ENCODE measurements at places on chromosomes 4 and X. TPM values are rescaled to one million over a fixed set of nuclear protein-coding genes. Genes with fewer than 3 reads are reported as not detected.
A peak's percentile ranks its signal among the peaks of the same experiment; 100 is the strongest.

DNA sequence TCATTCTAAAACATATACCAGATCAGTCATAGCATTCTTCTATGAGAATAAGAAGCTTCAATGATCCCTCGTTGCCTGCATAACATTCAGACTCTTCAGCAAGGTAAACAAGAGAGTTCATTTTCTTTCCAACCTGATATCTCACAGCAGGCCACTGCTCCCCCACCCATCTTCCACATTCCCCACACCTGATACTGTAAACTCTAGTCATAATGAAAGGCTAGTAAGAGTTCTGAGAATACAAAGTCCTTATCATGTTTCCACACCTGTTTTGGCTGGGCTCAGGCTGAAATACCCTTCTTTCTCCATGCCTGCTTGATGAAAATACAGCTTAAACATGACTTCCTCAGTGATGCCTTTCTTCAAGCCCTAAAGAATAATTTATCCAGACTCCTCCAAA lies 2.3 kb upstream of the AASDH start:
- H3K4me1 ChIP-seq: peaks cover 33% of the 10 kb centered on the region
- peak overlapping the region; percentile 98 for H3K27ac ChIP-seq
- H3K36me3 ChIP-seq: no peaks in the 10 kb centered on the region
- no peak for DNase-seq
- no peaks in the 10 kb centered on the region for H3K27me3 ChIP-seq

DNA sequence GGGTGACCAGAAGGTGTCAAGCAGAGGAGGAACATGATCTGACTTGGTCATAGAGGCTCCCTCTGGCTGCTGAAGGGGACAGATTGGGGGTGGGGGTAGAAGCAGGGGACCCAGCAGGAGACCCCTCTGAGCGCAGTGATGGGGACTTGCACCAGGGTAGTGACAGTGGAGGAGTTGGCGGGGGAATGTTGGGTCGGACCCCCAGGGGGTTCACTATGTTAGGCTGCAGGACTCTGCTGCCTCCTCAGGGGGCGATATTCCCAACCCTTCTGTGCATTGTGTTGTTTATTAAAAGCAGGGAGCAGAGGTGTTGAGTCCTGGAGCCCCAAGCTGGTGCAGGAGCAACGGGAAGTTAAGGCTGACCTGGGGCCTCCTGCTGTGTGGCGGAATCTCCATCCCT lies 8.8 kb downstream of the WDR13 start:
- no peaks in the 10 kb centered on the region for H3K4me1 ChIP-seq
- no peaks in the 10 kb centered on the region for H3K27me3 ChIP-seq
- H3K27ac ChIP-seq: no peak overlapping the region
- H3K4me3 ChIP-seq: no peak overlapping the region
- no peaks in the 10 kb centered on the region for H3K36me3 ChIP-seq
- no peak for DNase-seq

GRCh38 chr4:14221176-14221575 lies 593.7 kb upstream of the BOD1L1 start:
- H3K27me3 ChIP-seq: no peaks in the 10 kb centered on the region
- no peak for DNase-seq
- no peaks in the 10 kb centered on the region for H3K36me3 ChIP-seq
- no peak overlapping the region for H3K4me3 ChIP-seq
- no peaks in the 10 kb centered on the region for H3K4me1 ChIP-seq
- no peak overlapping the region for H3K27ac ChIP-seq

Gene ZNF280C
- total RNA-seq: 5.2 TPM

DNA sequence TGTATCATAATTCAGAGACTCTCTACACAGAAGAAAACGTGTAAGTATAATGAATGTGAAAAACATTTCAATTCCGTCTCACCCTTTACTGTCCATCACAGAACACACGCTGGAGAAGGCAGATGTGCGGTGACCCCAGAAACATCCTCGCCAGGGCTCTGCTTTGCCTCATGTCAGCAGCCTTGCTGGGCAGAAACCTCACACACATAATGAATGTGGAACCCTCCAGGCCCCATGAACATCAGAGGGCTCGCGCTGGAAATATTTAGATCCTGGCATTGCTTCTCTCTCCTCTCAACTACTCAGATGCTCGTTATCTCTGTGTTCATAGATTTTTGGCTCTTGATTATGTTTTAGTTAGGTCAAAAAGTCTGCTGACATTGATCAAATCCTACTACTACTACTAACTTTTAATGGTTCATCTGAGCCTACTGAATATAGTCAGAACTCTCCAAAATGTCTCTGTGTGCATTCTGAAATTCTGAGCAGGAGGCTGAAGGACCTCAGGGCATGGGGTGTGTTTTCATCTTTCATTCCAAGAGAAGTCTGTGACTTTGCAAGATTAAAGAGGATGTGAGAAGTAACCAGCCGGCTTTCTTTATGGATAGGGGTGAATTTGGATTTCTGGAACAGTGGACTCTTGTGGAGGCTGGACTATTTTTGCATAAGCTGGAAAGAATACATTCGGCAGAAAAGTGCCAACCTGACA lies 27.0 kb downstream of the SMIM43 start:
- H3K4me1 ChIP-seq: peaks cover 4% of the 10 kb centered on the region
- peaks cover 61% of the 10 kb centered on the region for H3K27me3 ChIP-seq
- peaks cover 2% of the 10 kb centered on the region for H3K36me3 ChIP-seq
- DNase-seq: no peak
- peak overlapping the region; percentile 39 for H3K27ac ChIP-seq
- peak overlapping the region; percentile 28 for H3K4me3 ChIP-seq

GRCh38 chr4:185950891-185951290 lies 118.1 kb upstream of the TLR3 start:
- no peak for DNase-seq
- H3K4me1 ChIP-seq: no peaks in the 10 kb centered on the region
- H3K4me3 ChIP-seq: no peak overlapping the region
- peaks cover 38% of the 10 kb centered on the region for H3K27me3 ChIP-seq
- no peak overlapping the region for H3K27ac ChIP-seq

DNA sequence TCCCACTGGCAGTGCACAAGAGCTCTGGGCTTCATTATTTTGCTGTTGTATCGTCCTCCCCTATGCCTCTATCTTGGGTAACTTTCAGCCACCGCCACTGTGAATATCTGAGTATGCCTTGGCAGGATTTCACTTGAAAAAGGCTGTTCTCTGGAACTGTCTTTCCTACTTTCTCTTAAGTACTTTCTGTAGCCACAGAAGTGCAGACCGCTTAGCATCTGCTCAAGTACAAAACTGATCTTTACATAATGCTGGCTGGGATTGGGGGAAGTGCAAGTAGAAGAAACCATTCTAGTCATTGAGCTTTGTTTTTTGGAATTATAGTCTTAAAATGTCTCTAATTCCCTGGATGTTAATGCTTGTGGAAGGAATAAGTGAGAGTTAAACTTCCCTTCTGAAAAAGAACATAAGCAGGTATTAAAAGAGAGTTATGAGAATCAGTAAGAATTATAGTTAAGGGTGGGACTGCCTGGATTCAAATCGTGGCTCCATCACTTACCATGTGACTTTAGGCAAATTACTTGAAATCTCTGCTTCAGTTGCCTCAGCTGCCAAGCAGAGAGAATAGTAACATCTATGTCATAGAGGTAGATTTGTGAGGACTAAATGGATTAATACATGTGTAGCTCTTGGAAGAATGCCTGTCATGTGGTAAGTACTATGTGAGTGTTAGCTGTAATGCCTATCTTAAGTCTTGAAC lies 77.5 kb downstream of the MID1IP1 start:
- H3K4me1 ChIP-seq: peaks cover 11% of the 10 kb centered on the region
- DNase-seq: no peak
- no peaks in the 10 kb centered on the region for H3K27me3 ChIP-seq
- H3K4me3 ChIP-seq: peak overlapping the region; percentile 19

GRCh38 chr4:98275145-98275544 lies 14.0 kb downstream of the RAP1GDS1 start:
- H3K27me3 ChIP-seq: no peaks in the 10 kb centered on the region
- peaks cover 26% of the 10 kb centered on the region for H3K4me1 ChIP-seq
- H3K27ac ChIP-seq: no peak overlapping the region
- H3K36me3 ChIP-seq: peaks cover 3% of the 10 kb centered on the region

DNA sequence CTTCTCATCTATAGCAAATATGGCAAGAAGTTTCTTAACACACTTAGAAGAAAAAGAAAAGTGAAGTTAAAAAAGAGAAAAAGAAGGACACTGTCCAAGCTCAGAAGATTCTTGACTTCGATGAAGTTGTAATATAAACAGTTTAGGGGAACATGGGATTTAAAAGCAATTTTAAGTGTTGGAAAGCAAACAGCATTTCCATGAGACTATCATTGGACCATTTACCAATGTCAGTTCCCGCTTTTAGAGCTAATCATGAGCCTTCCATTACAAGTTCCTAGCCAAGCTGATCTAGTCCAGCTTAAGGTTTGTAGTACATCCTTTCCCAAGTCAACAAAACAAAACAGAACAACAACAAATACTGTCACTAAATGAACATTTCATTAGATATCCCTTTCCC lies 45.1 kb upstream of the FGF2 start:
- H3K4me3 ChIP-seq: no peak overlapping the region
- peaks cover 4% of the 10 kb centered on the region for H3K4me1 ChIP-seq
- H3K27me3 ChIP-seq: peaks cover 22% of the 10 kb centered on the region
- no peak overlapping the region for H3K27ac ChIP-seq
- no peaks in the 10 kb centered on the region for H3K36me3 ChIP-seq

Gene EFNB1
- 6.6 TPM for total RNA-seq

DNA sequence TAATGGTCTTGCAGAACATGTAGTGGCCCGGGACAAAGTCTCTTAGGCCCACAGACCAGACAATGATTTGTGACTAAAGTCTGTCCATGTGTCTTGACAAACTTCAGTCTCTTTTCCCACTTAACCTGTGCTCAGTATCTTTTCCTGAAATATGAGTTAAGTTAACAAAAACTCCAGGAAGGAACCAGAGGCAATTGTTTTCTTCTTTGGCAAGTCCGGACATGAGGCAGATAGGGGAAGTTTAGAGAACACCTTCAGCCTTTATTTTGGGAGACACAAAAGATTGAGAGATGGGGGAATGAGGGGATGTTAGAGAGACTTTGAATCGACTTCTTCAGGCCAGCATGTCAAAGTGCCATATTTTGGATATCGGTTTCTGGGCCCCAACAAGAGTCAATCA lies 80.2 kb upstream of the FRMPD4 start:
- H3K36me3 ChIP-seq: no peaks in the 10 kb centered on the region
- no peaks in the 10 kb centered on the region for H3K4me1 ChIP-seq
- H3K27me3 ChIP-seq: no peaks in the 10 kb centered on the region
- H3K27ac ChIP-seq: no peak overlapping the region
- no peak for DNase-seq
- no peak overlapping the region for H3K4me3 ChIP-seq

Gene PRDM5
- not detected for total RNA-seq

Gene EFHC2
- total RNA-seq: 2.1 TPM

DNA sequence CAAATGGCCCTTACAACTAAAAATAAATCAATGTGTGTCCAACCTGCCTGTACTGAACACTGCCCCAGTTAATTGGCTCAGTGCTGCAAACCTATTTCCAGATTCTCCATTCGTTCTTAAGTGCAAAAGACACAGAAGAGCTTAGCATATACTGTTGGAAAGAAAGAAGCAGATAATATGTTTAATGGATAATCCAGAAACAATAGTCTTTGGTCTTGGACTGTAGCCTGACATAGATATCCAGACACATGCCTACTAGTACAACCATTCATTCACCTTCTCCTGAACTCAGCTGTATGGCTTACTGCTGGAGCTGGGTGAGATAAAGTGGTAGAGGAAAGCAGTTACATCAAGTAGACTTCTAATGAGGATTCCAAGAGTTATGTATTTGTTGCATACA lies 77.0 kb downstream of the LUZP4 start:
- DNase-seq: no peak
- H3K4me3 ChIP-seq: no peak overlapping the region
- no peaks in the 10 kb centered on the region for H3K36me3 ChIP-seq
- no peak overlapping the region for H3K27ac ChIP-seq
- H3K27me3 ChIP-seq: no peaks in the 10 kb centered on the region

Gene TADA2B
- 40.9 TPM for total RNA-seq

- H3K4me3 ChIP-seq: no peak overlapping the region
- H3K4me1 ChIP-seq: peaks cover 4% of the 10 kb centered on the region
- no peak overlapping the region for H3K27ac ChIP-seq
- peaks cover 5% of the 10 kb centered on the region for H3K27me3 ChIP-seq
- no peak for DNase-seq
Observed at GRCh38 chrX:112738347-112739033, 58.8 kb upstream of the LHFPL1 start.

Gene MMRN1
- 6.5 TPM for total RNA-seq

Gene HTRA3
- total RNA-seq: not detected

Gene RTL3
- not detected for total RNA-seq

GRCh38 chrX:28835991-28836390 lies 248.7 kb downstream of the IL1RAPL1 start:
- H3K27me3 ChIP-seq: no peaks in the 10 kb centered on the region
- no peaks in the 10 kb centered on the region for H3K36me3 ChIP-seq
- no peak for DNase-seq
- no peak overlapping the region for H3K27ac ChIP-seq

- H3K27ac ChIP-seq: no peak overlapping the region
- peaks cover 5% of the 10 kb centered on the region for H3K4me1 ChIP-seq
- no peak for DNase-seq
Observed at GRCh38 chr4:105686571-105686970, 21.9 kb downstream of the INTS12 start.

DNA sequence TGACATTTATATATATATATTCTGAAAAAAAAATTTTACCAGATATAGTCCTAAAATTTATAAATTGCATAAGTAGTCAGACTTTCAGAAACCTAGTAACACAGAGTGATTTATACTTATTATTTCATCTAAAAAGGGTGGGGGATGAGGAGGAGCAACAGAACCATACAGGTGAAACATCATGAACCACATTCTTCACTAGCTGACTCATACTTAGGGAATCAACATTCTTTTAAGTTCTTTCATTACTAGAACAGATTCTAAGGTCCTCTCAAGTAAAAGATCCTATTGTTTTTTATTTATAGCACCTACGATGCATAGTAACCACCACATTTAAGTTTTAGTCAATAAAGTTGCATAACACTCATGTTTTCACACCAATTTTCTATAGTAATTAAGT lies 166.1 kb downstream of the LRBA start:
- no peaks in the 10 kb centered on the region for H3K27me3 ChIP-seq
- H3K36me3 ChIP-seq: peaks cover 13% of the 10 kb centered on the region
- peaks cover 4% of the 10 kb centered on the region for H3K4me1 ChIP-seq
- no peak overlapping the region for H3K4me3 ChIP-seq
- H3K27ac ChIP-seq: no peak overlapping the region

GRCh38 chr4:133130171-133130570 lies 18.9 kb upstream of the PCDH10 start:
- DNase-seq: no peak
- H3K4me3 ChIP-seq: no peak overlapping the region
- no peaks in the 10 kb centered on the region for H3K4me1 ChIP-seq
- no peaks in the 10 kb centered on the region for H3K27me3 ChIP-seq
- no peaks in the 10 kb centered on the region for H3K36me3 ChIP-seq

DNA sequence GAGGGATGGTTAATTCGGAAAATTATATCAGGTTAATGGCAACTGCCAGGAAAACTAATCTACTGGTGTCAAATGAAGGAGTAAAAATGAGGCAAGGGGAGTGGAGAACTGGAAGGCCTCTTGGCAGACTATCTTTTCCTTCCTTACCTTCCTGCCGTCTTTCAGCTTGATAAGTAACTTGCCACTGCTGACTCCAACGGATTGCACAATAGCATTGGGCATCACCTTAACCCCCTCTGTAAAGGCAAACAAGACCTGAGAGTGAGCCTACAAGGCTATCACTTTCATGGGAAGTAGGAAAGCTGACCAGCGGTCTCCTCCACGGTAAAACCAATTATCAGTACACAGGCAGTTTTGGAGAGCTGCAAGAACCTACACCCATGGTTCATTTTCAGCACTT lies 26.2 kb upstream of the ELF4 start:
- peaks cover 2% of the 10 kb centered on the region for H3K4me1 ChIP-seq
- no peak for DNase-seq
- no peak overlapping the region for H3K27ac ChIP-seq
- no peak overlapping the region for H3K4me3 ChIP-seq
- no peaks in the 10 kb centered on the region for H3K36me3 ChIP-seq
- H3K27me3 ChIP-seq: no peaks in the 10 kb centered on the region

Measured in T-helper 17 cell (primary cell).